ENCODE measurements at places on chromosomes 7 and 10.
A peak's percentile ranks its signal among the peaks of the same experiment; 100 is the strongest.

DNA sequence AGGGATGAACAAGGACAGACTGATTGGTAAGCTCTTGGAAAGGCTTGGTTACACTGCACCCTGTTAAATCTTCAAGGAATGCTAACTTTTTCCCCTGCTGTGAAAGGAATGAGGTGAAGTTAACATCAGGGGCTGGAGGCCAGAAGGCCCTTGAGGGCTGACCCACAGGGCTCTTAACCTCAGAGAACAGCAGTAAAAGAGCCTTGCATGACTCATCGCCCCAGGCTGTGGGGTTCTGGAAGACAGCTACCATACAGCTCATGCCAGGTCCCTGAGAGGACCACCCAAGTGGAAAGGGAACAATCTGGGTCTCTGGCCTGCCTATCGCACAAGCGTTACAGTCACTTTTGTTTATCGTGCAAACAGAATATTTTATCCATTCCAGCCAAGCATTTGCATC, 54.4 kb downstream of the CYP2C9 start:
- no peak for DNase-seq

DNA sequence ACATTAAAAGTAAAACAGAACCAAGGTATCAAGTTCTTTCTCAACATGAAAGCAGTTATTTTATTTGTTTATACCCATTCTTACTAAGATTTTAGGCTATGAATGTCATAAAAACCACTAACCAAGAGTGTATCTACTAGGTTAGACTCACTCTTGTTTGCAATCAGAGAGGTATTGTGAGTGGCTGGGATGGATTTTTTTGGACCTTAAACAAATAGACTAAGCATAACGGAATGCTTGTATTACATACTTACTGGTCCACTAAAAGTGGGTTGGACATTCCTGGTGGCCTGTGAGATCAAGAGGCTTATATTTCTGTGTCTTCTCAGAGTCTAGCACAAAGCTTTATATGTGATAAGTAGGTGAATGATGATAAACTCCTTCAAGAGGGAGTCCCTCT, 32.6 kb upstream of the CBLL1 start:
- DNase-seq, result no peak

DNA sequence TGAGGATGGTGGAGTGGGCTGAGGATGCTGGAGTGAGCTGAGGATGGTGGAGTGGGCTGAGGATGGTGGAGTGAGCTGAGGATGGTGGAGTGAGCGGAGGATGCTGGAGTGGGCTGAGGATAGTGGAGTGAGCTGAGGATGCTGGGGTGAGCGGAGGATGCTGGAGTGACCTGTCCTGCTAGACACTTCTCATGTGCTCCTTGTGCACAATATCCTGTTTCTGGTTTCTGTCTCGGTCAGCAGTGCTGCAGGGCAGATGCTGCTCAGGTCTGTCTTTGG, 29.2 kb downstream of the ANXA8 start:
- no peak for DNase-seq

DNA sequence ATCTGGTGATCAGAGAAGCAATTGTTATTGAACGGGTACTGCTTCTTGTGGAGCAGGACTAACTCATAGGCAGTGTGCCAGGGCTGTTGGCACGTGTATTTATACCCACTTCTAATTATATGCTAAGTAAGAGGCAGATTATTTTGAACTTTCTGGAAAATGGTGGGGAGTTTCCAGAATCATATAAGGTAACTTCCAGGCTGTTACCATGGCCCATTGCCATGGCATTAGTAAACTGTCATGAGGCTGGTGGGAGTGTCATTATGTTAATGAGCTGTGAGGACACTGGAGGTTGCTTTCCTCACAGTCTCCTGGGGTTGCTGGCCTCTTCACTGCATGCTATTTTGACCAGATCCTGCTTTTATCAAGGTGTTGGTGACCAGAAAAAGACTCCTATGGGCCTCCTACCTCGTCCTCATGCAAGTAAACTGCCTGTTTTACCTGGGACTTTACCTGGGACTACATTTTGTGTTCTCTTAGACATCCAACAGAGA, 122.6 kb downstream of the KCND2 start:
- no peak for DNase-seq

- peak; percentile 55 for DNase-seq
Measured at GRCh38 chr7:33107136-33108066, 1.8 kb downstream of the RP9 start.

DNA sequence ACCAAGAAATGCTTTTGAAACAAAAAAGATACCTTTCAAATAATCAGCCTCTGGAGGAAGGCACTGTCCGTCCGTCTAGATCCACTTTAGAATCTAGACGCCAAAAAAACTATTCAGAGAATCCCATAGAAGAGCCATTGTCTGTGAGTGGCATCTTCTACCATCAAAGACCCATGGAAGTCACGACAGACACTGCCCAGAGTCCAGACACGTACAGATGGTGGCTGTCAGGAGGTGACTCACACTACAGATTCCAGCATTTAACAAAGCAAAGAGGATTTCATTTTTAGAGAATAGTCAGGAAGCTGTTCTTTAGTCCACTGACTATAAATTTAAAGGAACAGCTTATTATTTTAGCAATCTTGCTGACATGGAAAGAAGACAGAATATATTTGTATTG, 11.7 kb downstream of the C1QL3 start:
- no peak for DNase-seq

DNA sequence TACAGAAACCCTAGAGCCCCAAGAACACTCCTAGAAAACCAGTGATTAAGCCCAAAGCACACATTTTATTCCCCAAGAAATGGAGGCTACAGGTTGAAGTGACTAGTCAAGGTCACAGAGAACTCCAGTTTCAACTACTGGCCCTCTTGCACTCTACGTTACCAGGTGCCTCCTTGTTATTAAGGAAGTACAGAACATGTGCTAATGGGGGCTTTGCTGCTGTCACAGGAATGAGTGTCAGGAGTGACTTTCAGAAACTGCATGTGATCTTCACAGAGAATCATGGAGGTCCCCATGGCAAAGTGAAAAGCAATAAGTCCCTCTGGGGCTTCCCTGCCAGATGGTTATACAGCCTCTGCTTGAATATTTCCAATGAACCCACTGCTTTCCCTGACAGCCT, 19.3 kb downstream of the JAZF1 start:
- DNase-seq, result no peak

DNA sequence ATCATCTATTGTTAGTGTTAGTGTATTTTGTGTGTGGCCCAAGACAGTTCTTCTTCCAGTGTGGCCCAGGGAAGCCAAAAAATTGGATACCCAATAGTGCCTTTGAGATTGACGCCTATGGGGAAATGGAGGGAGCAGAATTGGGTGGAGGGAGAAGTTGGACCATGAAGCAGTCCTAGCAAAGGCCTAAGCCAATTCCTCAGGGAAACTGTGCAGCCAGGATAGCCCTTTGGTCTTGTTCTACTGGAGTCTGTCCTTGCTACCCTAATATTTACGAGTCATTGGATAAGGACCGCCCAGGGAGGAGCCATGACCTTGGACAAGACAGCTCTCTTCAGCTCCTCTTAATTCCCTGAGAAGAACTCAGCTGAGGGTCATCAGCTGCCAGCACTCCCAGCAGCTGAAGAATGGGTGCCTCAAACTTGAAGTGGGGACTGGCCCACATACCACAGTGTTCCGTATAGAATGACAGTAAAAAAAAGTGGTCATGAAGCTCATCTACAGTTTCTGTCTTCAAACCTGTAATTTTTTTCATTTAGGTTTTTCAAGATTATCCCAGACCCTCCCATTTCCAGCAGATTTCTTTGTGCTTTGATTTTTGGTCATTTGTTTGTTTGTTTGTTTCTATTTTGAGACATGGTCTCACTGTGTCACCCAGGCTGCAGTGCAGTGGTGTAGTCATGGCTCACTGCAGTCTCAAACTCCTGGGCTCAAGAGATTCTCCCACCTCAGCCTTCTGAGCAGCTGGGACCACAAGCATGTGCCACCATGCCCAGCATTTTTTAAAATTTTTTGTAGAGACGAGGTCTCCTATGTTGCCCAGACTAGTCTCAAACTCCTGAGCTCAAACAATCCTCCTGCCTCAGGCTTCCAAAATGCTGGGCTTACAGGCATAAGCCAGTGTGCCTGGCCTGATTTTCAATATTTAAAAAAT, 81.2 kb downstream of the C1GALT1 start:
- no peak for DNase-seq

DNA sequence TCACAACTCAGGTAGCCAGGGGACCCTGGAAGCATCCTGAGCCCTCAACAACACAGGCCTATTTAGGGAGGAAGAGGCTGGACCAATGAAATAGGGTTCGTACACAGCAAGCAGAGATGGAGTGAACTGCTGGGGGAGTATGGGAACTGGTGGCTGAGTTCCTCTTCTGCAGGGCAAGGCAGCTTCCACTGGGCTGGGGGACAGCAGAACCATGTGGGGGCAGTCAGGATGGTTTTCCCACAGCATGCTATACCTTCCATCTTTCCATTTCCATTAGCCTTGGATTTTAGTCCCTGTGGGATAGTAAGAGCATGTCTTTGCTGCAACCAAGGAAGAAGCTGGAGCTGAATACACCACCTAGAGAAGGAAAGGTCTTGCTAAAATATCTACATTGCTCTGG, 370.6 kb downstream of the CCSER2 start:
- DNase-seq, result no peak

DNA sequence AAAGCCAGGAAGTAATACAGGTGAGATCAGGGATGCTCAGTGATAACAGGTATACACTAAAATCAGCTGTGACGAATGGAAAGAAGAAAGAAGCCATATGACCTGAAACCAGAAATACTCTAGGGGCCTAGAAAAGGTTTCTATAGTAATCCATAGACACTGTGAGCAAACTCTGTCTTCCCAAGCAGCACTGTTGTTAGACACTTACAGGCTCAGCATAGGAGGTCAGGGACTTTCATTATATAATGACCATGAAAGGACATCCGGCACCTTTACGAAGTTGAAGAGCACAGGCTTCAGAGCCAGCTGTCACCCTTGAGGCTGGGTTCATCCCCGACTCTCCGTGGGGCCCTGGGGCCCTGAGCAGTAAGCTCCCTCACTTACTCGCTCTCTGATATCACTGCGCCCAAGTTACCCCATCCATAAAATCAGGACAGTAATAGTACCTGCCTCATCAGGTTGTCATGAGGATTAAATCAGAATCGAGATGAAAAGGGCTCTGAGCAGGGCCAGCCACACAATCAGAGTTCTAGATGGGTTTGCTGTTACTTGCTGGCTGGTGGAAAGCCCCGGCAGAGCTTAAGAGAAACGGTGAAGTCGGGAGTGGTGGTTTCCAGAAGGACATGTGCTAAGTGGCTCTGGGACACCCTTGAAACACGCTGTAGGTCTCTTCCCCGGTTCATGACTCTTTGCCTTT, 79.5 kb downstream of the ITIH5 start:
- no peak for DNase-seq

DNA sequence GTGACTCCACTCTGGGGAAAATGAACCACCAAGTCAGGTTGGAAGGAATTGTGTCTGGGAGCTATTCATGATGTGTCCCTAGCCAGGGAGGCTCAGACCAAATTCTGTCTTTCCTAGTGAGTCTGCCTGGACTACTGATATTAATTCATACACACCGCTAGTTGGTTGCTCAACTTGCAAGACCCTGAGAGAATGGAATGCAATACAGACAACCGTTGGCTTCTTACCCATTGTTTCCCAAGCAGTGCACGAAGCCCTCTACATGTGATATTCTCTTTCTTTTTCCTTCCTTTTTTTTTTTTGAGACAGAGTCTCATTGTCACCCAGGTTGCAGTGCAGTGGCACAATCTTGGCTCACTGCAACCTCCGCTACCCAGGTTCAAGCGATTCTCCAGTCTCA, 19.4 kb upstream of the SRGN start:
- no peak for DNase-seq

DNA sequence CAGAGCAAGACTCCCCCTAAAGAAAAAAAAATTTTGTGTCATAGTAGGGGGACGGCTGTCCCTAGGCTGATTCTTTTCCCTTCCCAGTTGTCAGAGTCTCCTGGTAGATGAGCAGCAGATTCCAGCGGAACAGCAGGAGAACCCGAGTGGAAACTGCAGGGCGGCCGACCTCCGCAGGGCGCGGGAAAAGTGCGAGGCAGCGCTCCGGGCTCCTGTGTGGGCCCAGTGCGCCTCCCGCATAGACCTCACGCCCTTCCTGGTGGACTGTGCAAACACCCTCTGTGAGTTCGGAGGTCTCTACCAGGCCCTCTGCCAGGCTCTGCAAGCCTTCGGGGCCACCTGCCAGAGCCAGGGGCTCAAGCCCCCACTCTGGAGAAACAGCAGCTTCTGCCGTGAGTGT, 46.0 kb downstream of the ZAN start:
- no peak for DNase-seq

DNA sequence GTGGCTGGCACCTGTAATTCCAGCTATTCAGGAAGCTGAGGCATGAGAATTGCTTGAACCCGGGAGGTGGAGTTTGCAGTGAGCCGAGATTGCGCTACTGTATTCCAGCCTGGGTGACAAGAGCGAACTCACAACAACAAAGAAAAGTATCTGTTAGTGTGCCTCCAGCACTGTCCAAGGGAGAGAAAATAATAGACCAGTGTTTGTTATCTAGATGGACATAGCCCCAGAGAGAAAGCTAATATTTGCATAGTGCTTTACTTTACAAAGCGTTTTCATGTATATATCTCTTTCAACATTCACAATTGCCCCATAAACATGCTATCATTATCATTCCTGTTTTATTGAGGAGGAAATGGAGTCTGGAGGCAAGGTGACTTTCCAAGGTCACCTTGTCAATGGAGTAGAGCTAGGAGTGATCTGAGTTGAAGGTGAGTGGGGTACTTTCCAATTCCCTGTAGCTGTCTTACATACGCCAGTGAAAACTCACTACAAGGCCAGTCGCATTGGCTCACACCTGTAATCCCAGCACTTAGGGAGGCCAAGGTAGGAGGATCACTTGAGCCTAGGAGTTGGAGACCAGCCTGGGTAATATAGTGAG, 49.7 kb upstream of the KIF5B start:
- DNase-seq, result no peak

GRCh38 chr7:100673942-100674410, 436 bp downstream of the GNB2 start:
- DNase-seq, result no peak

- DNase-seq, result no peak
Measured at GRCh38 chr7:110780712-110781111, 310.2 kb upstream of the LRRN3 start.

DNA sequence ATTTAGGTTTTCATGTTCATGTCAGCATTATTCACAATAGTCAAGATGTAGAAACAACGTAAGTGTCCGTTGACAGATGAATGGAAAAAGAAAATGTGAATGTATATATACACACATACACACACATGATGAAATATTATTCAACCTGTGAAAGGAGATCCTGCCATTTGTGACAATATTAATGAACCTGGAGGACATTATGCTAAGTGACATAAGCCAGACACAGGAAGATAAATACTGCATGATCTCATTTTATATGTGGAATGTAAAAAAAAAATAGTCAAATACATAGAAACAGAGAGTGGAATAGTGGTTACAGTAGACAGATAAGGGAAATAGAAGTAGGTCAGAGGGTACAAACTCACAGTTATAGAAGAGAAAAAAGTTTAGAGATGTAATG, 651.1 kb upstream of the MKI67 start:
- no peak for DNase-seq

DNA sequence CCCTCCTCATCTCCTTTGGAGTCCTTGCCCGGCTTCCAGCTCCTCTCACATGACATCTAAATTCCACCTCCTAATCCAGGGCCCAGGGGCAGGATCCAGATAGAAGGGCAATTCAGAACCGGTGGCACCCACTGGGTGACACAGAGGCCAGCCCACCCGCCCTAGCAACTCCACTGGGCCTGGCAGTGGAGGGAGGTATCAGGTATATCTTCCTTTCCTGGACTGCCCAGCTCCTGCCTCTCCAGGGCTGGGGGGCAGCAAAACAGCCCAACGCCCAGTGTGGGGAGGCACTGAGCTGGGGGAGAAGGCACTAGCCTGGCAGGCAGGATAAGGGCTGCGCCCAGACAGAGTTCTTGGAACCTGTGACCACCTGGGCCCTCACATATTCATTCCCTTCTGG, 10.4 kb upstream of the TRIM8 start:
- no peak for DNase-seq
